ENCODE measurements at places on chromosomes 3 and 15.
A peak's percentile ranks its signal among the peaks of the same experiment; 100 is the strongest.

DNA sequence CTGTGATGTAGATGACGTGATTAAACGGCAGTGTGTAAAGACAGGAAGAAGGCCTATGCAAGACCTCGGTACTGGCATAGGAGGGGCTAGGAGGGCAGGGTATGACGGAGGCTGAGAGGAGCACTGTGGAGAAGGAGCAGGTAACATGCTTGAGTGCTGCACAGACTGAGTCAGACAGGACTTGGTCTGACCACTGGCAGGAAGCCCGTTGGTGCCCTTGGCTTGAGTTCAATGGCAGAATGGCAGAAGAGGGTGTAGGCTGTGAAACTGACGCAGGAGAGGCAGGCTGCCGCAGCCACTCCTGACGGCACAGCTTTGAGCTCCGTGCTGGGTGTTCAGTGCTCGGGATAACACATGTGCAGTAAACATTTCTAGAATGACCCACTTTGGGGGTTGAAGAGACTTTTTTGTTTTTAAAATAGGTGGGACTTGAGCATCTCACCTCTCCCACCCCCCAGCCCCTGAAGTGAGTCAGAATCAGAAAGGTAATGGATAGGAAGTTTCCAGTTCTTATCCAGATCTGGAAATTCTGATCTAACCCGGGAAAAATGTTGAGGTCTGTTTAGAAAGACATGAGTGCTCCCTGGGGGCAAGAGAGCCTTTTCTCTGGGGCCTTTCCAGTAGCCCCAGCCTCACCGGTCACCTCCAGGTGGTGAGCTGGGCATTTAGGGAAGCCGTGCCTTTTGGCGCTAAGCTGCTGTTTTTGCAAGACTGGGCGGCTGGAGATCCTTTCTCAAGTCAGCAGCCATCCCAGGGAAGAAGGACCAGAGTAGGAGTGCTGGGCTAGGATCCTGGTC, 126.4 kb downstream of the RPLP1 start:
- DNase-seq: peak; percentile 79

- peak; percentile 2 for DNase-seq
These were observed 218.9 kb downstream of the PLOD2 start for GRCh38 chr3:145942052-145942451.

DNA sequence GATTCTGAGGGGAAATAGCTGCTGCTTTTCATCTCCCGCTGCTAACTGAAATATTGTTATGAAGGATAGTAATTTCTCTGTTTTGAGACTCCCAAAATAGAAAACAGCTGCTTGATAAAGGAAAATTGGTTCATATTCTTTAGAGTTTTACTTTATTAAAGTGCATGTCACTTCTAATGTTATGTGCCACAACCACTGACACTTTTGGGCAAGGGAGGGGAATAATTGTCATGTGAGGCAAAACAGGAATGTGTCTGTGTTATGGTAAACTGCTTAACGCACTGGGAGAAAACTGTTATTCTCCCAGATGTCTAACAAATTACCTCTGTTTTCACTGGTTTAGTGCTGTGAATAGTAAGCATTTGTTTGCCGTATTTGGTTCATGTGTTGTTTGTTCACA, 201.6 kb downstream of the PDZRN3 start:
- DNase-seq: no peak

DNA sequence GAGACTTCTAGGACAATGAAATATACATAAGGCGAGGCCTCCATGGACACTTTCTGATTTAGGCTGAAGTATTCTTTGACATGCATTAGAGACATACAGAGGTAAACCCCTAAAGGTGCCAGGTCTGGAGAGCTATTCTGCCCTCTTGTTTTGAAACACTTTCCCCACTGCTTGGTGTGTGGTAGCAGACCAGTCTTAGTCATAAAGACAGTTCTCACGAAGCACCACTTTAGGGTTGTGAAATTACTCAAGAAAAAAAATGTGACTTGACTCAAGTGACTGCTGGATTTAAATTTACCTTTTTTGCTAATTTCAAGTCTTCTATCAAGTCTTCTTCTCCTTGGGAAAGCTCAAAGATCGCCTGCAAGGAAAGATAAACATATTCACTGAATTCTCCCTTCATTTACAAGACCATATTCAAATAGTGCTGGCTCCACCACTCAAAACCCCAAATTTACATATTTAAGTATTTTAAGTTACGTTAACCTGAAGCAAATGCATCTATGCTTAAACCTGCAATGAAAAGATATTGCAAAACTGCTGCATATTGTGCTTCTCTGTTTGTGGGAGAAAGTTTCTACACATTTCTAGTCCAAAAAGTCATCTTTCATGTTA, 48.4 kb downstream of the ARHGEF3 start:
- no peak for DNase-seq

DNA sequence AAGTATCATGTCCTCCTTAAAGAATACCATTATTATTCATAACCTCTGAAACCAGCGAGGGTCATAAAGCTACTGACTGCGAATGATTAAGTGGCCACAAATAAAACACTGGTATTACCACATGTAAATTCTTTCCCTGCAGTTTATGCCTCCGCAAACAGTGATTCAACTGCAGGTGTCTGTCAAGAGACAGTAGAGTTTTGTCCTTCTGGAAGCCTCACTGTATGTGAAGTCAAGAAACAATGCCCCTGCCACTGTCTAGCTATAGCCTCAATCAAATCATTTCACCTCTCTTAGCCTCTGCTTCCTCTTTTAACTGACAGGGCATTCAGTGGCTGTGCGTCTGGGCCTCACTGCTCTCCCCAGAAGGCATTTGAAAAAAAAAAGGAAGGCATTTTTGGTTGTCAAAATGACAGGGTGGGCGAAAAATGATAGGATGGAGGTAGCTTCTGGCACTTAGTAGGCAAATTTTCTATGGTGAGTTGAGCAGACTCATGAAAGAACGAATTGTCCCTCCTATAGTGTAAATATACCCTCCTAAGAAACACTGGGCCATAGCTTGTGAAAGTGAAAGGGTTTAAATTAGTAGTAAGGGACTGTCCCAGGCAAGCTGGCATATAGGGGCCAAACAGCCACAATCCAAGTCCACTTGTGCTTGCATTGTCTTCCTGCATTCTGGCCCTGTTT, 66.7 kb downstream of the FILIP1L start:
- peak; percentile 75 for DNase-seq

All from astrocyte of the hippocampus (primary cell).